Psoas muscle (tissue), 8 donors: ENCODE measurements at places on chromosomes 16 and 17. TPM values are rescaled to one million over a fixed set of nuclear protein-coding genes. Genes with fewer than 3 reads are reported as not detected.

SLC22A31 gene
- not detected for polyA plus RNA-seq

FZD2 gene
- 0.13 TPM for polyA plus RNA-seq

- DNase-seq = no peak
Observed at GRCh38 chr17:66671156-66671555, 163.8 kb upstream of the CACNG5 start.

DNA sequence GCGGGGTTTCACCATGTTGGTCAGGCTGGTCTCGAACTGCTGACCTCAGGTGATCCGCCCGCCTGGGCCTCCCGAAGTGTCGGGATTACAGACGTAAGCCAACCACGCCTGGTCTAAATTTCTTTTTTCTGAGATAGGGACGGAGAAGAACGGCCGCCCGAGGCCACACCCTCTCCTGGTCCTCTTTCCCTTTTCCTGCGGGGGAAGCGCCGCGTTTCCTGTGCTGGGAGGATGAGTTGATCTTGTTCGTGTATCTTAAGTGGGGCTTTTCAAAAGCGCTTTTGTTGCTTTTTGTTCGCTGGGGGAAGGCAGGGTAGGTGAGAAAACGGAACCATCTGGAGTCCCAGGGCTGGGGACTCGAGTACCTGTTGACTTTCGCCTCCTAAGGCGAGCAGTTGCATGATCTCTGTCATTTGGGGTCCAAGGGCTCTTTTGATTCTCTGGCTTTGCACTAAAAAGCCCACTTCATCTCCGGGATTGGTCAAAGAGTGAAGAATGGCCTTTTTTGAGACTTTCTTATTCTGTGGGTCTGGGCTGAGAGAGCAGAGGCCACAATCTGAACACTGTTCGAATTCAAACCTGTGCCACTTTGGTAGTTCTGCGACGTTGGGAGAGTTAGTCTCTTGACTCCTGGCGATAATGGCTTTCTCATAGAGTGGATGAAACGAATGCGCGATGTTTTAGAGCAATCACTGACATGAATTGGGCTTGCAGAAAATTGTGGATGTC is 1.3 kb downstream of the FUS start:
- DNase-seq = peak; percentile 46

DNA sequence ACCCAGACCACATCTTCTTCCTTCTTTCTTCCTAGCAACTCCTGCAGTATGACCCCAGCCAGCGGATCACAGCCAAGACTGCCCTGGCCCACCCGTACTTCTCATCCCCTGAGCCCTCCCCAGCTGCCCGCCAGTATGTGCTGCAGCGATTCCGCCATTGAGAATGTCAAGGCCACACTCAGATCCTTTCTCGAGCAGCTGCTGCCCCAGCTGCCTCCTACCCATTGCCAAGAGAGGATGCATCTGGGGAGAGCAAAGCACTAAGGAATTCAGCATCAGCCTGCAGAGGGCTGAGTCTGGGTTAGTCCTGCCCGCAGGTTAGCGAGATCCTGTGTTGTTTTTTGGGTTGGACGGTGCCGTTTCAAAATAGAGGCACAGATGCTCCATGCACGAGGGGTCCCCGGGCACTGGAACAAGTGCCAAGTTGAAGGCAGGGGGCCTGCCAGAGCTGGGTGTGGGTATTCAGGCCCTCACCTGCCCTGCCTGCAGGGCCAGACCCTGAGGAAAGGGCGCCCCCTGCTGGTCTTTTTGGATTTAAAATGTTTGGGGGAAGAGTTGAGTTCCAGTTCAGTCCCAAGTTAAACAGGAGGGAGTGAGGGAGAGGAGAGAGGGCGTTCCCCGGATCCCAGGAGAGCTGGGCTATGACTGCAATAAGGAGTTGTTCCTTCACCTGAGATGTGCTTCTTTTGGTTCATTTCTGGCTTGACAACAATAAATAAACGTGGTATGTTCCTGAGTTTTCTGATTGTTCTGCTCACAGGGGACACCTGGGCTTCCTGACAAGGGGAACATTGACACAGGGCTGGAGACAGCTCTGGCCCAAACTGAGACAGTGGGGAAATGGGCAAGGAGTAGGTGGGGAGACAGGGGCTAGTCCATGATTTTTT is 4.9 kb downstream of the CDK3 start:
- peak; percentile 84 for DNase-seq

- no peak for DNase-seq
Observed at GRCh38 chr16:17839907-17840306, 369.1 kb upstream of the XYLT1 start.
